HS-27A (cell line): ENCODE measurements at places on chromosomes 16 and 17.

DNA sequence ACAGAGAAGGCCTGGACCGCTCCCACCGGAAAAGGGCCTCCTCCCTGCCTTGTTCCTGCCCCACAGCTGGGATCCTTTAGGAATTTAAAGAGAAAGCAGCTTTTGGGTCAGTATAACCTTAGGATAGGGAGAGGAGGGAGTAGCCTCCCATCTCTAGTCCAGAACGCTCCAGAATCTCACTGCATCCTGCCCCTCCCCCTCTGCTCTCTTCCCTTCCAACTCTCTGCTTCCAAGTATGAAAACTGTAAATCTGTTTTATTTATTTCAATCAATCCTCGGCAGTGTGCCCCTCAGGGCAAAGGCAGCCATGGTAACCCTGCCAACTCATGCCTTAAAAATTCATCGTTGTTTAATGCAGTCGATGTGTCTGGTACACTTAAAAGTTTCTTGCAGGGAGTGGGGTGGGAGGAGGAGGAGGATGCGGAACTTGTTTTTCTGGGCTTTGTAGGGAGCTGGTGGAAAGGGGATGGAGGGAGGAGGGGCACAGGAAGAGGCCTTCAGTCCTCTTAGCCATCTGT, 21.2 kb upstream of the MTSS2 start:
- peak; percentile 85 for DNase-seq

GRCh38 chr17:27882162-27882840, 10.9 kb downstream of the LYRM9 start:
- no peak for DNase-seq

DNA sequence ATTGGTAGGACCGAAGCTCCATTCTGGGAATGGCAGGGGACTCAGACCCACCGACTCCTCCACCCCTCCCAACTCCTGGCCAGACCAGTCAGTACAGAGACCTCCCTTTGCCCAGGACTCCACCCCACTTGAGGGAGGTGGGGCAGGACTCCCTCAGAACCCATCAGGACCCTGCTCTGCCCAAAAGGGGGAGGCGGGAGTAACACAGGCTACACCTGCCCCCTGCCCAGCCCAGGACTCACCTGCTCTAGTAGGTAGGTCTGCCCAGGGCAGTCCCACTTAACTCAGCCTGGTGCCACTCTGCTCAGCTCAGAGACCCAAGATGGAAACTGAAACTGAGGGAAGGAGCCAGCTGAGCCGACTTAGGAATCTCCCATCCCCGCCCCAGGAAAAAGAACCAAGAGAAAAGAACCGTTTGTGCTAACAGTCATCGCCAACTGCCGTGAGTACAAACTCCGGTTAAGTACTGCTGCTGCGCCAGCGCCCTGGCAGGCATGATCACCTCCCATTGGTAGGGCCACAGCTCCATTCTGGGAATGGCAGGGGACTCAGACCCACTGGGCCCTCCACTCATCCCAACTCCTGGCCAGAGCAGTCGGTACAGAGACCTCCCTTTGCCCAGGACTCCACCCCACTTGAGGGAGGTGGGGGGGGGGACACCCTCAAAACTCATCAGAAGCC, 503 bp downstream of the DHX58 start:
- DNase-seq, result no peak

GRCh38 chr16:79204486-79204885, 396.1 kb downstream of the MAF start:
- no peak for DNase-seq

GRCh38 chr16:15874745-15875314, 13.6 kb downstream of the CEP20 start:
- peak; percentile 19 for DNase-seq

- peak; percentile 27 for DNase-seq
These were observed 30.6 kb downstream of the RPTOR start for GRCh38 chr17:80575057-80575875.

DNA sequence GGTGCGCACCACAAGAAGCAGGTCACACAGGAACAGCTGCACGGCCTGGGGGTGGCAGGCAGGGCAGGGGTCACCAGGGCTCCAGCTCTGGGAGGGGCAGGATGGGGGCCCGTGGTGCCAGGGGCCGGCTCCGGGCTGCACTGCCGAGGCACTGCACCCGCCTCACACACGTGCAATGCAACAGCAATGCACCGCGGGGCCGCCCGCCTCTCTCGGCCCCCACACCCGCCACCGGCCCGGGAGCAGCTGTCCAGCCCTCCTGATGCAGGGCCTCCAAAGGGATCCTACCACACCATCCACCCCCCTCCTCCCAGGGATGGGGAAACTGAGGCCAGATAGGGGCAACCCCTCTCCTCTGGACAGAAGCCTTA, 23.1 kb downstream of the SREBF1 start:
- no peak for DNase-seq

GRCh38 chr17:29068818-29069217, 25.9 kb downstream of the PIPOX start:
- DNase-seq, result no peak

- peak; percentile 65 for DNase-seq
These were observed 42.4 kb upstream of the NF1 start for GRCh38 chr17:31052187-31052889.

DNA sequence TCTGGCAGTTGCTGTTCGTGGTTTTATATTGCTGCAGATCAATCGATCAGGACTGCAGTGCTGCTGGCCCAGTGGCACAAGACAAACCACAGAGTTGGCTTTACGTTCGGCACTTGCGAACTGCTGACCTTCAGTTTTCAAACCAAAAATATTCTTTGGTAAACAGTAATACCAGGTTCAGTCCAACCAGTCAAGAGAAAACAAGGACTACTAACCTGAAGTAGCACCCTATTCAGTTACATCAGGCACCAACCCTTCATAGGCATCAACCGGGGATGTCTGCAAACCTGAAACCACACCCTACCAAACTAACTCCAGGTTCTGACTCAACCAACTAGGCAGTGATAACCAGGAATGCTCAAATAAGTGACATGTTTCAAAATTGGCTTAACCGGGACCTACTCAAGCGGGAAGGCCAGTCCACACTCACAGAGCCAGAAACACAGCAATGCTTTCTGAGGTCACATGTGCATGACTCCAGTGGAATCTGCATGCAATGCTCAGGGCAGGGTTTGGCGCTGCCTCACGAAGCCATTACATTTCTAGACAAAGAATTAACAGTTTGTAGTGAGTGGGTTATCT, 91.1 kb downstream of the SMG6 start:
- no peak for DNase-seq

DNA sequence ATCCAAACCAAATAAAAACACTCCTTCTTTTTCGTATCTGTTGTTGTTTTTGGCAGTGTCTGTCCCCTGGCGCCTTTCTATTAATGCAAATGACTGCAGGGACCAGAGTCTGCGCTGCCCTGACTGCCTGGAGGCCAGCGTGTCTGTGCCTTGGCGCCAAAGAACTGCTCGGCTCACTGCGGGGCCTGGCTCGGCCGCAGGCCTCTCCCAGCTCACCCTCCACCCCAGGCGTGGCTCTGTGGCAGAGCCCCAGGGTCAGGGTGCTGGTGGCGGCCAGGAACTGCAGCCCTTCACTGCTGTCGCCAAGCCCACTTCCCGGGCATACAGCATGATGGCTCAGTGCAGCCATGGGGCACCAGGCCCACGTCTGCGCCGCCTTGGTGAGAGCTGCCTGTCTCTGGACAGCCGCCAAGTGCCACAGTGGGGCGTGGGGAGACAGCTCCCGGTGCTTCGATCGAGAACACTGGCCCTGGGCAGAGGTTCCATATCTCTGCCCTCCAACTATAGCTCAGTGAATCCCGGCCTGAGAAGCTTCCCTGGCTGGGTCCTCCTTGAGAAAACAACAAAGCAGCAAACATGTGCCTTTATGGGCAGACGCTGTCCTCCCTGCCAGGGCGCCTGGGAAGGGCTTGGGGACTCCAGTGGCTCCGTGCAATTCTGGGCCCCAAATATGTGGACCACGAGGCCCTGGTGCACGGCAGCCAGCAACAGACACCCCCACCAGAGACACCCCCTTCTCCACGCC, 11.1 kb downstream of the CANT1 start:
- no peak for DNase-seq

GRCh38 chr17:83091257-83092141, 12.1 kb downstream of the METRNL start:
- DNase-seq, result no peak

DNA sequence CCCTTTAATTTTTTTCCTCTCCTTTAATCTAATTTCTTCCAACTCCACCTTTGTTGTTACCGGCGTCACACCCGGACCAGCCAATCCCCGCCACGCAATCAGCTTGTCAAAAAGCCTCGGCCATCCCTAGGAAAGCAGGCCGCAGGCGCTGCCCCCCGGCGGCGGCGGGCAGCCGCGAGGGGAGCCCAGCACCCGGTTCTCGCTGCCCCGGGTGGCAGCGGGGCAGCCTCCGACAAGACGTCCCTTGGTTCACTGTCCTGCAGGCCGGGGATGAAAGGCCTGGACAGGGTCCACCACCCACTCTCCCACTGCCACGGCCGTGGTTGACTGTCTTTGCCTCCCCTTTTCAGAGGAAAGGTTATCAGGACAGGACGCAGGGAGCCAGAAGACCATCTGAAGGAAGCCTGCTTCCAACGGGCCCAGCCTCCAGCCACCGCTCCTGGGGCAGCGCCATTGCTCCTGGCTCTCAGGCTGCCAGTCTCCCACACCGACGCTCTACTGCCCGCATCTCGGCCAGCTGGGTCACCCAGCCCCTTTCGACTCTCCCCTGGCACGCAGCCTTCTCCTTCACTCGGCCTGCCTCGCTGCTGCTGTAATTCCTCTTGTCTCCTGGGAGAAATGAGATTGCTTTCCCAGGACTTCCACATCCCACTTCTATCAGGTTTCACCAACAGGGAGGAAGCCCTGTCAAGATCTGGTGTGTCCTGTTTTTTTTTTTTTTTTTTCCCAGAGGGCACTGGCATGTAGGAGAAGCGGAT, 2.8 kb upstream of the UBTF start:
- no peak for DNase-seq

DNA sequence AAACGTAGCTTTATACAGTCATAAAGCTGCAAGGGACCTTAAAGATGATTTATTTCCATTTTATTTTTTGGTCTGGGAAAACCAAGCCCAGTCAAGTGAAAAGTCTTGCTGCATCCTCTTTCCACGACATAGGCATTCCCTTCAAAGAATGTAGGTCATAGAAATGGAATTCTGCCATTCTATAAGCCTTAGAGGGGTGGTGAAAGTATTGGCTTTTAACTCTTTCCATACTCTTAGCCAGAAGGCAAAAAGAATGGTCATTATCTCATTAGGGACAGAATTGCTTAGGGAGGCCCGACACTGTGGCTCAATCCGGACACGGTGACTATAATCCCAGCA, 7.9 kb upstream of the MSL1 start:
- DNase-seq, result no peak

DNA sequence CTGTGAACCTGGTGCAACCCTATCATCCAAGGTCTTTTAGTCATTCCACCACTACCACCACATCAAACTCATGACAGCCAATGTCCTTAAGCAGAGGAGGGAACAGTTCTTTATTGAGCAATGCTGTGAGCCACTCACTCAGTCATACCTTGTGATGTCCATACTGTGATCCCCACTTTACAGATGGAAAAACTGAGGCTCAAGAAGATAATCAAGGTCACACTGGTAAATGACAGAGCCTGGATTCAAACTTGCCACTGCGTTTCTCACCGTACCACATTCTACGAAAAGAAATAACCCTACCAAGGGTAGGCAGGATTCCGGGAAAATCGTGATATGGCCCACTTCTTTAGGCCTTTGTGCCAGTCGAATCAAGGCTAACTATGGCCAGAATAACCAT, 172.6 kb downstream of the CCT6B start:
- DNase-seq, result no peak
